Nephron progenitor cell (in vitro differentiated cells): ENCODE measurements at places on chromosomes 5 and 9.

DNA sequence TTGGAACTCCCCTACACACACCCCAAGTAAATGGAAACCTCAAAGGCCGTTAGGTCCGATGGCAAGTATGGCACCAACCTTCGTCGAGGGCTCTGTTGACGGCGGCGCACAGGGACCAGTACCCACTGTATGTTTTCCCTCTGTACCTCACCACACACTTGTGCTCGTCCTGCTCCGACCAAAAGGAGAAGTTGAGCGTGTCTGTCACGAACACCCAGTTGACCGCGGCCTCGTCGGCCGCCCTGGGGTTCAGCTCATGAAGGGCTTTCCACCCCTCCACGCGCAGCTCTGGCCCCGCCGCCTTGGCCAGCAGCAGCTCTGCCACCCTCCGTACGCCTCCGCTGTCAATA lies 24.0 kb downstream of the HNRNPK start:
- peak overlapping the region; percentile 86 for H3K4me3 ChIP-seq
- peaks cover 31% of the 10 kb centered on the region for H3K4me1 ChIP-seq
- peak overlapping the region; percentile 69 for H3K27ac ChIP-seq
- H3K36me3 ChIP-seq: peaks cover 5% of the 10 kb centered on the region

DNA sequence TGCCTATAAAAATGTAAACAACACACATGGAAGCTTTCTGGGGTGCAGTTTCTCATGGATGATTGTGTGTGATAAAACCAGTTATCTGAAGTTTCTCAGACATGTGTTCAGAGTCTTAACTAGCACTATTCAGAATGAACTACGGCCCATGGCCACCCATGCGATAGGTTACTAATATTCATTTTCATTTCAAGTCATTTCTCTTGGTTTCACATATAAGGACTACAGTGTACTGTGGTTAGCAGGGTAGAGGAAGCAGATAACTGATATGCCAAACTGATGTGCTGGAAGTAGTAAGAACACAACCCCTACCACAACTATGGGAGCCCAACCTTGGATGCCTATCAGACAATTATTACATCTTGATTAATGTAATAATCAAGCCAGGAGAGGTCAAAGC lies 372.1 kb downstream of the DTWD2 start:
- no peaks in the 10 kb centered on the region for H3K27me3 ChIP-seq
- no peak overlapping the region for H3K27ac ChIP-seq
- H3K36me3 ChIP-seq: no peaks in the 10 kb centered on the region
- H3K4me1 ChIP-seq: peaks cover 26% of the 10 kb centered on the region

DNA sequence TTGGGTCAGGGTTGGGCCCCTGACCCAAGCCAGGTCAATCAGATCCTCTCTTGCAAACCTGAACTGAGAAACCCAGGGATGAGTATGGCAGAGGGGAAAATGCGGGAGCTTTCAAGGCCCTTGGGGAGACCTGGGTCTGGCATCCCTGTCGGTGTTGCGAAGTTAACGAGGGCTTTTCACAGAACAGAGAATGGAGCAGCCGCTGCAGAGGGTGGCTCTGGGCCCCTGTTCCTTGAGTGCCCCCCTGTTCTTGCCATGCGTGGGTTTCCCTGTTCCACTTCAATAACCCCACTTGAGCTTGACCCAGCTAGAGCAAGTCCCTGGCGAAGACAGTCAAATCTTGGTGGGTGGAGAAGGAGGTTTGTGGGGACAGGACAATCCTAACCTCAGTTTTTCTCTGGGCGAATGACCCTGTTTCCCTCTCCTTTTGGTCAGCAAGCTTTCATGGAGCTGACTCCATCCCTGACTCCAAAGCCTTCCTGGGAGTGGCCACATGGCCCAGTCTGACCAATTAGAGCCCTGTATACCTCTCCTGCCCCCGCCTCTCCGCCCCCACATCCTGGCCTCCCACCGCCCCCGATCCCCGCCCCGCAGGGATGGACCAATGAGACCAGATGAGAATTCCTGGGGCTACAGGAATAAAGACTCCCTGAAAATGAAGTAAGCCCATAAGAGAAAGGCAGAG lies 2.9 kb upstream of the VDAC1 start:
- peak overlapping the region; percentile 48 for H3K4me3 ChIP-seq
- H3K27ac ChIP-seq: no peak overlapping the region
- no peaks in the 10 kb centered on the region for H3K36me3 ChIP-seq

DNA sequence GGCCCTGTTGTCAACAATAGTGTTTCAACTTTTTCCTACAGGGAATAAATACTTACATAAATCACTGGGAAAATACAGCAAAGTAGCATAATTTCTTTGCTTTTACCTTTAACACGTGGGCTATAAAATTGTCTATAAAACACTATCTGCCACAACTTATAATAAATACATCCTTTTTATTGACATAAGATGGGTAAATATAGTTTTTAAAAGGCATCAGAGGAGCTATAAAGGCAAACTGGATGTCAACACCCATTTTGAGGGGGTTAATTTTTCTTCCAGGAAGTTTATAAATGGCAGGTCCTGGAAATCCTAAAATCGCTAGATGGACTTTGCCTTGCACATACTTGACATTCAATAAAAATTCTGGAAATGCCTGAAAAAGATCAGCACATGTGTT lies 358.0 kb downstream of the PDE4D start:
- H3K36me3 ChIP-seq: no peaks in the 10 kb centered on the region
- H3K4me1 ChIP-seq: no peaks in the 10 kb centered on the region
- no peak overlapping the region for H3K4me3 ChIP-seq
- no peak for DNase-seq
- no peaks in the 10 kb centered on the region for H3K27me3 ChIP-seq

- H3K4me1 ChIP-seq: peaks cover 33% of the 10 kb centered on the region
- H3K27me3 ChIP-seq: peaks cover 20% of the 10 kb centered on the region
- no peak overlapping the region for H3K4me3 ChIP-seq
- H3K36me3 ChIP-seq: no peaks in the 10 kb centered on the region
Observed at GRCh38 chr5:2140501-2141175, 257.9 kb upstream of the IRX4 start.

GRCh38 chr5:118069452-118069851 lies 918.9 kb downstream of the DTWD2 start:
- no peaks in the 10 kb centered on the region for H3K27me3 ChIP-seq
- no peaks in the 10 kb centered on the region for H3K4me1 ChIP-seq
- no peak overlapping the region for H3K4me3 ChIP-seq
- no peak for DNase-seq
- no peak overlapping the region for H3K27ac ChIP-seq
- no peaks in the 10 kb centered on the region for H3K36me3 ChIP-seq

- H3K4me1 ChIP-seq: peaks cover 12% of the 10 kb centered on the region
- H3K36me3 ChIP-seq: no peaks in the 10 kb centered on the region
Observed at GRCh38 chr5:139228201-139228803, 30.1 kb upstream of the SIL1 start.

DNA sequence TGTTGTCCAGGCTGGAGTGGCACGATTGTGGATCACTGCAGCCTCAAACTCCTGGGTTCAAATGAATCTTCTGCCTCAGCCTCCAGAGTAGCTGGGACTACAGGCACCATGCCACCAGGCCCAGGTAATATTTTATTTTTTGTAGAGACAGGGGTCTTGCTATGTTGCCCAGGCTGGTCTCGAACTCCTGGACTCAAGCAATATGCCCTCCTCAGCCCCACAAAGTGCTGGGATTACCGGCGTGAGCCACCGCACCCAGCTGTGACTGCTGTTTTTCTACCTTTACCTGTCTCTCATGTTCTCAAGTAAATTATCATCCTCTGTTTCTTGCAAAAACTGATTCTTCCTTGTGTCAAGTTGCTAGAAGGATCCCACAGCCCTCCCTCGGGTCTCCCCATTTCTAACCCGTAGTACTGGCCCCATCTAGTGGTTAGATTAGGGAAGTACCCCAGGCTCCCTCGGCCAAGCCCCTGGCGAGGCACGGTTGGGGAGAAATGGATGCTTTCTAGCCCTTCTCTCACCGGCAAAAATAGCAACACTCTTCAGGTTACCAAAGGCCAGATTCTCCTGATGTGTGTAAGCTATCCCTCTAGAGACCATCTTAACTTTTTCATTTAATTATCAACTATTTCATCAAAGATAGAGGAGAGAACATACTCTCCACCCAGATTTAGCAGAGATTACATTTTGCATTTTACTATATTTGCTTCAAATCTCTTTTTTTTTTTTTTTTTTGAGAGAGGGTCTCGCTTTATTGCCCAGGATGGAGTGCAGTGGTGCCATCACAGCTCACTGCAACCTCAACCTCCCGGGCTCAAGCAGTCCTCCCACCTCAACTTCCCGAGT lies 19.2 kb upstream of the TOR1B start:
- no peaks in the 10 kb centered on the region for H3K36me3 ChIP-seq
- peaks cover 57% of the 10 kb centered on the region for H3K27me3 ChIP-seq
- no peak overlapping the region for H3K4me3 ChIP-seq
- H3K27ac ChIP-seq: no peak overlapping the region
- DNase-seq: peak; percentile 78
- H3K4me1 ChIP-seq: peaks cover 13% of the 10 kb centered on the region

GRCh38 chr9:129278391-129279237 lies 100.6 kb upstream of the IER5L start:
- peak overlapping the region; percentile 74 for H3K27ac ChIP-seq
- no peak for DNase-seq
- no peaks in the 10 kb centered on the region for H3K36me3 ChIP-seq

- no peak overlapping the region for H3K4me3 ChIP-seq
- no peaks in the 10 kb centered on the region for H3K27me3 ChIP-seq
Observed at GRCh38 chr5:54090495-54091120, 219.8 kb downstream of the ARL15 start.

GRCh38 chr5:54517512-54518145 lies at the start of gene SNX18:
Gene SNX18 (plus strand): TSS chr5:54517759. CDS start chr5:54517953, 194 bp downstream.
- no peaks in the 10 kb centered on the region for H3K27me3 ChIP-seq
- peak; percentile 92 for DNase-seq
- H3K36me3 ChIP-seq: peaks cover 16% of the 10 kb centered on the region
- peak within 1 kb of the TSS; percentile 85 for H3K4me3 ChIP-seq
- H3K27ac ChIP-seq: no peak within 1 kb of the TSS

DNA sequence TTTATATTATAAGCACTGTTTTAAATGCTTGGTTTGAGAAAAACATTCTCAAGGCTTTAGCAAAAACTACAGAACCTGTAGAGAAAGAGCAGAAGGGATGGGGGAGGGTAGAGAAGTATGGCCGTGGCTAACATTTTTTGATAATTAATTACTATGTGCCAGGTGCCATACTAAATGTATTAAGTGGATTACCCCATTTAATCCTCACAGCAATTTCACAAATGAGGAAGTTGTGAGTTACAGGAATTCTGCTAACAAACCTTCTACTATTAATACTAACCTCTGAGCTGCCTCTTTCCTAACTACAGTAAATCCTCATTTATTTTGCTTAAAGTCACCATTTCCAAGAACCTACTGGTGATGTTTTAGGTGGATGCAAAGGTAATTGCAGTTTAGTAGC lies 157.9 kb downstream of the RNF180 start:
- H3K4me1 ChIP-seq: no peaks in the 10 kb centered on the region
- no peak overlapping the region for H3K4me3 ChIP-seq
- no peak for DNase-seq
- H3K27ac ChIP-seq: no peak overlapping the region
- H3K36me3 ChIP-seq: peaks cover 21% of the 10 kb centered on the region
- H3K27me3 ChIP-seq: no peaks in the 10 kb centered on the region

DNA sequence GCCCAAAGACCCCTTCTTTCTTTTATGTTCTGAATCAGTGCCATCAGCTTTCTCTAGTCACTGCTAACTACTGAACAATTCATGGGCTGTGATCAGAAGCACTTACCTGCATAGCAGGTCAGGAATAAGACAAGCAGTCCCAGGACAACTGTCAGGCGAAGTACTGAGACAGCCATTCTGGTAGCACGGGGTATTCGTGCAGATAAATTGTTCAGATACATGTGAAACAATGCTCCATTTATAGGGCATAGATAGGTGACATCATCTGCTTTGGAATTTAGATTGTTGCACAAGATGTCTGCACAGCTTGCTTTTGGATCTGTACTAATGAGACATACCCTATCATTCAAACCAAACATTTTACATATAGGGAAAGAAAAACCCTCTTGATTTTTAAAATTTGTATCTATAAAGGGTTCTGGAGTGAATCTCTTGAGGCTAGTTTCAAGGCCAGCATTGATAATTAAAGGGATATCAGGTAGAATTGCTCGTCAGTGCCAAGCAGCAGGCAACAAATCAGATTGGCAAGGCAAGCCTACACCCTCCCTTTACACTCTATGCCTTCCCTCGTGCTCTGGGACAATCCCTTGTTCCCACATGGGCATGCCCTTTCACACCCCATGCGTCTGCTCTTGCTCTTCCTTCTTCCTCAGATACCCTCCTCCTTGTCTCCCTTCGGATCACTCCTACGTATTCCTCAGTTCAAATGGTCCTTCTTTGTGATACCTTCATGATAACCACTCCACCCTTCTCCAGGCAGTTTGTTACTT lies at the start of gene C5orf46:
Gene C5orf46 (minus strand): TSS at position 213 of the 770 bp plus-strand sequence. CDS start 37 bp downstream, at position 176.
- no peaks in the 10 kb centered on the region for H3K4me1 ChIP-seq
- no peaks in the 10 kb centered on the region for H3K27me3 ChIP-seq
- no peaks in the 10 kb centered on the region for H3K36me3 ChIP-seq
- no peak for DNase-seq
- H3K27ac ChIP-seq: no peak within 1 kb of the TSS
- H3K4me3 ChIP-seq: no peak within 1 kb of the TSS

GRCh38 chr9:13919401-13919800 lies 394.5 kb downstream of the NFIB start:
- peaks cover 11% of the 10 kb centered on the region for H3K36me3 ChIP-seq
- no peak for DNase-seq
- H3K4me3 ChIP-seq: no peak overlapping the region
- peaks cover 12% of the 10 kb centered on the region for H3K4me1 ChIP-seq

- peaks cover 8% of the 10 kb centered on the region for H3K4me1 ChIP-seq
- DNase-seq: no peak
- H3K4me3 ChIP-seq: no peak overlapping the region
- no peak overlapping the region for H3K27ac ChIP-seq
Observed at GRCh38 chr5:10474521-10475075, 32.9 kb downstream of the ROPN1L start.

GRCh38 chr5:110996742-110997141 lies 74.8 kb upstream of the TSLP start:
- no peak overlapping the region for H3K27ac ChIP-seq
- no peak overlapping the region for H3K4me3 ChIP-seq
- H3K4me1 ChIP-seq: no peaks in the 10 kb centered on the region
- peaks cover 5% of the 10 kb centered on the region for H3K27me3 ChIP-seq
- H3K36me3 ChIP-seq: no peaks in the 10 kb centered on the region

DNA sequence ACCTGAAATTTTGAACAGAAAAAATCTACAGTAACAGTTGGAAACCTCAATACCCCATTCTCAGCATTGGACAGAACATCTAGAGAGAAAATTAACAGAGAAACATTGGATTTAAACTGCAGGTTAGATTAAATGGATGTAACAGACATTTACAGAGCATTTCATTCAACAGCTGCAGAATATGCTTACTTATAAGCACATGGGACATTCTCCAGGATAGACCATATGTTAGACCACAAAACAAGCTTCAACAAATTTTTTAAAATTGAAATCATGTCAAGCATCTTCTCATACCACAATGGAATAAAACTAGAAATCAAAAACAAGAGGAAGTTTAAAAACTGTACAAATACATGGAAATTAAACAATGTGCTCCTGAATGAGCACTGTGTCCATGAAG lies 316.3 kb downstream of the FAM170A start:
- no peak for DNase-seq
- no peaks in the 10 kb centered on the region for H3K4me1 ChIP-seq
- no peak overlapping the region for H3K4me3 ChIP-seq
- H3K36me3 ChIP-seq: no peaks in the 10 kb centered on the region
- H3K27me3 ChIP-seq: no peaks in the 10 kb centered on the region

DNA sequence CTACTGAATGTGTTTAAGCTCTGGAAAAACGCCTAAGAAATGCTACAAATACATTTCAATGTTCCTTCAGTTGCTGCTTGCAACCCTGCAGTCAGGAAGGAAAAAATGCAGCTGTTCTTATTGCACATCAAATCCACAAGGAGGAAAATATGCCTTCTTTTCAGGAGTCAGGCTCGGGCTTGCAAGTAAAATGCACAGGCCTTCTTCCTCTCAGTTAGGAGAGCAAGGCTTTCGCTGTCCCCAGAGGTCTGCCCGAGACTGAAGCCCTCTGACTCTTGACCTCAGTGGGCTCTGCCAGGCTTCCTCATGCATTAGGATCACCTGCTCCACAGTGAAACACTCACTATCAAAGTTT lies 899 bp upstream of the SHC3 start:
- H3K36me3 ChIP-seq: no peaks in the 10 kb centered on the region
- peak overlapping the region; percentile 82 for H3K4me3 ChIP-seq
- peaks cover 65% of the 10 kb centered on the region for H3K27me3 ChIP-seq
- H3K27ac ChIP-seq: no peak overlapping the region
